EH (cell line): ENCODE measurements at places on chromosomes 3 and 15.

DNA sequence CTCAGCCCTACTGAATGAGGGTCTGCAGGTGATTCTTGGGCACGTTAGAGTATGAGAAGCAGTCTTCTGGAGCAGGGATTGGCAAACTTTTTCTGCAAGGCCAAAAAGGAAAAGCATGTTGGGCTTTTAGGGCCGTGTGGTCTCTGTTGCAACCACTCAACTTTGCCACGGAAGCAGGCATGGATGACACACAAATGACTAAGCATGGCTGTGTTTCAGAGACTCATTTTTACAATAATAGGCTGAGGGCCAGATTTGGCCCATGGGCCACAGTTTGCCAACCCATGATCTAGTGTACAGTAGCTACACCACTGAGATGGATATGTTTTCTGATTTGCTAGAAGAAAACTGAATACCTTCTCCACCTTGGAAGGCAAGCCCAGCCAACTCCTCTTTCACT lies 66.1 kb upstream of the PRICKLE2 start:
- peak; percentile 93 for DNase-seq

- no peak for DNase-seq
Observed at GRCh38 chr15:63440756-63441155, 59.1 kb upstream of the CA12 start.

GRCh38 chr15:51758645-51759044 lies 7.2 kb downstream of the TMOD2 start:
- peak; percentile 90 for DNase-seq

DNA sequence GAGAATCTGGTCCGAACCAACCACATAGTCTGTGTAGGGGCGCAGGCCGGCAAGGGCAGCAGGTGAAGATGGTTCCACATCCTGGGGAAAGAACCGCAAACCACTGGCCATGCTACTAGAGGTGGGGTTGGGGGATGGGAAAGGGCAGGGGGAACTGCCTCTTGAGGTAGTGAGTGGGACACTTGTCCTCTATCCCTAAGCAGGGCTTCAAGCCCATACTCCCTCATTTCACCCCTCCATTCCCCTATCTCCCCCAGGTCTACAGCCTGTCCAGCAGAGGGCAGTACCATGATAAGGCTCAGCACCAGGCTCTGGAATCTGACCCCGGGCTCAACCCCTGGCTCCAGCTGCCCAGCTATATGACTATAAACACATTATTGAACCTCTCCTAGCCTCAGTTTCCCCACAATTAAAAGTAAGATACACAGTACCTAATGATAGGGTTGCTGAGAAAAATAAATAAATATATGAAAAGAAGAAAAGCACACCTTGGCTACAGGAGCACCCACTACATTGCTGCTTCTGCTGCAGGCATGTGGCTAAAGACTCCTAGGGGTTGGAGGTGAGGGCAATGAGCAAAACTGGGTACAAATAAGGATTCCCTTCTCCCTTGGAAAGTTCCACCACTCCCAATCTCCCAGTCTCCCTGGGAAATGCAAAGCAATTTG lies 6.3 kb downstream of the GORASP1 start:
- peak; percentile 56 for DNase-seq

GRCh38 chr3:187871204-187871591 lies 125.9 kb upstream of the BCL6 start:
- no peak for DNase-seq

DNA sequence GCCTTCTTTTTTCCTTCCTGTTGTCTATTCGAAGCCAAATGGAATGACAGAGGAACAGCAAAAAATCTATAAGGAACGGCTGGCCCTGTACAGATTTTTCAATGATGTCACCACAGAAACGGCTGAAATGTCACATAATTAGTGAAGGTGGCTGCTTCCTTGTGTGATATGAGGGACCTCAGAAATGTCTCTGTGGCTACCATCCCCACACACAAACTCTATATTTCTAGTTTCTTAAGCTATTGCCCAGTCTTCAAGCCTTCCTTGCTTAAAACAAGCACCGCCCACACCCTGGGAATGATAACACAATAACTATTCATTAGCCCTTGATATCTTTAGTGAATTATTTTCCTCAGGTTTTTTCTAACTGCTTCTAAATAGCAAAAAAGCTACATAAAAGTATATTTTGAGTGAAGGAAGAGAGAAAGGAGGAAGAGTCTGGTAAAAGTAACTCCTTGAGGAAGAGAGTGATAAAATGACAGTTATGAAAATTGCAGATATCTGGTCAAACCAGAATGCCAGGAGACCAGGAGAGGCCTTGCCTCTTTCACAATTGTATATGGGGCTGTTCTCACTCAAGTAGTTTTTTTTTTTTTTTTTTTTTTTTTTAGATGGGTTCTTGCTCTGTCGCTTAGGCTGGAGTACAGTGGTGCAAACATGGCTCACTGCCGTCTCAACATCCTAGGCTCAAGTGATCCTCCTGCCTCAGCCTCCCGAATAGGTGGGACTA lies 38.7 kb downstream of the FMN1 start:
- DNase-seq: no peak

DNA sequence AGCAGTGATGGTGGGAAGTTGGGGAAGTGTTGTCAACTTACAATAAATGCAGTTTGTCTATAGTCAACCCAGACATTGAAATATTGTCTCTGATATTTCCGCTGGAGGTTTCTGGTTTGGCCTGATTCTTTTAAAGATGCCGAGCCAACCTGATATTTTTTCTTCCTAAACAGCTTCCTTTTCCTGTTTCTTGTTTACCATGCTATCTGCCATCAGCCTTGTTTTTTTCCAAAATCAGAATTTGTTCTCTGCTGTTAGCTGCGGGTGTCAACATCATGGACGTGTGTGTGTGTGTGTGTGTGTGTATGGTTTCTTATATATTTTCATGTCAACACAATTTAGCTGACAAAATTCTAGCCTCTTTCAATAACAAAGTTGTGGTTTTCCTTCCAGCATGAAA lies 41.2 kb upstream of the XCR1 start:
- DNase-seq: no peak

DNA sequence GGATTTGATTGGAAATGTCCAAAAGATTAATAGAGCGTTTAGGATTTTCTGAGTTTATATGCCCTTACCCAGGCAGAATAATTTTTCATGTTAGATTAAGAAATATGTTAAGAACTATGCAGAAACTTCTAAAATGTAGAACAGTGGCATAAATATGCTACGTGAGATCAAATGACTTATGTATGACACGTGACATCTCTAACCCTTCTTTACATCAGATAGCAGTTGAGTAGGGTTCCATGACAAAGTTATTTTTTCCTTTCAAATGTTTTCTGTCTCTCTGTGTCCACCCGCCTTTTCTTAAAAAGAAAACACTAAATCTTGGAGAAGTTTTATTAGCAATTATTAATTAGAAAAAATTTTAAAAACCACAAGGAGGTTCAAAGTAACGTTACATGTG lies 8.6 kb upstream of the TFG start:
- no peak for DNase-seq

- no peak for DNase-seq
Observed at GRCh38 chr3:44061961-44062360, 179.7 kb upstream of the TOPAZ1 start.

DNA sequence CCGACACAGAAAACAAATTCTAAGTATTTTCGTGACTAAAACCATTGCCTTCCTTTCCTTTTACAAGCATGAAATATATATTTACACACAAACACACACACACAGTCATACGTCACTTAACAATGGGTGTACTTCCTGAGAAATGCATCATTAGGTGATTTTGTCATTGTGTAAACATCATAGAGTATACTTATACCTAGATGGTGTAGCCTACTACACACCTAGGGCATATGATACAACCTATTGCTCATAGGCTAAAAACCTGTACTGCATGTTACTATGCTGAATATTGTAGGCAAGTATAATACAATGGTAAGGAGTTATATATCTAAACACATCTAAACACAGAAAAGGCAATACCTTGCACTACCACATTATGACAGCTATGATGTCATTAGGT lies 28.6 kb downstream of the COL6A5 start:
- DNase-seq: no peak

DNA sequence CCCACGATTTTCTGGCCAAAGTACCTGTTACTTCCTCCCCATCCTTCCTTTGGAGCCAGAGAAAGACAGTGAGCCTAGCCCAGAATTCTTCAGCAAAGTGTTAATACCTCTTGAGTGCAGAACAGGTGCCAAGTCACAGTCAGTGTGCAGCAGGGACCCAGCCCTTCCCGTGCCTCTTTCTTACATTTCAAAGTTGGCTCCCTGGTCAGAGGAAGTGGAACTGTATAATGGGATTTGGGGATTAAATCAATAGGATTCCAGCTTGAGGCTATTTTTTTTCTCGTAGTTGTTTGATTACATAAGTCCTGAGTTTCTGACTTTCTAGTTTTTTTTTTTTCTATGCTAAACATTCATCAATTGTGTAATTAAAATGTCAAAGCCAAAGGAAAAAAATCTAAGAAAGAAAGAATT lies 52.6 kb upstream of the ABHD10 start:
- peak; percentile 22 for DNase-seq

DNA sequence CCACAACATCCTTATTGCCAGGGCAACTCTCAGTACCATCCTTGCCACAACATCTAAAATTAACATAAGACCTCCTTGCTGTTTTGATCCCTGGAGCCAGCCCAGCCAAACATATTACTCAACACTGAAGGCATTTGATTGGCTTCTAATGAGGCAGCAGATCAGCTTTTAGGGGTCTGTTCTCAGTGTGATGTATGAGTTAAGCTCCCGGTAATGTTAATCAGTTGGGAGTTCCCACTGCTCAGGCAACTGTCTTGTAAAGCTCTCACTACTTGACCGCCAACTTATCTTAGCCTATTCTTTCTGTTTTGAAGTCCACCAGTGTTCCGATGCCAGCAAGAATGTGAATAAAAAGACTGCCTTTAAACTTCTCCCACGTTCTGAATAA lies 158.9 kb downstream of the FOXB1 start:
- DNase-seq: no peak

GRCh38 chr15:49423901-49424550 lies 984 bp downstream of the FGF7 start:
- DNase-seq: no peak

GRCh38 chr3:105065895-105066839 lies 300.5 kb upstream of the ALCAM start:
- no peak for DNase-seq

- peak; percentile 86 for DNase-seq
Observed at GRCh38 chr15:51368751-51369450, 27.4 kb downstream of the GLDN start.
